ENCODE measurements at places on chromosomes 3 and 15.

DNA sequence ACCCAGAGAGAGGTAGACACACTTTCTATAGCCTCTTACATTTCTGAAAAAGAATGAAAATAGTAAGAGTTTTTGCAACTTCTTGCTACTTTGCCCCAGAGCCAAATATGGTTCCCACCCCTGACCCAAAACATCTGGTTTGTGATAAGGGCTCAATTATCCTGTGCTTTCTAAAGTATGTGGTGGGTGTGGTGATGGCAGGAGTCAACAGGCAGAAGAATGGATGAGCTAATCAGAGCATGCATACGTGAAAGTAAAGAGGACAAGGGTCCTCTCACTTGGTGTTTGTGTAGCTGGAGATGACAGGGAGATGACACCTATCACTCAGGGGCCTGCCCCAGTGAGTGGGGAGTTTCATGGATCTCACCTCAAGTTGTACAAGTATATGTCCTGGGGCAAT is 19.1 kb downstream of the KBTBD8 start:
- H3K27ac ChIP-seq, result no peak overlapping the region
- no peaks in the 10 kb centered on the region for H3K4me1 ChIP-seq
- H3K36me3 ChIP-seq, result no peaks in the 10 kb centered on the region
- H3K4me3 ChIP-seq, result no peak overlapping the region
- H3K27me3 ChIP-seq, result no peaks in the 10 kb centered on the region
- no peak for DNase-seq

GRCh38 chr15:101494251-101494796 is 4.8 kb upstream of the PCSK6 start:
- no peak overlapping the region for H3K4me3 ChIP-seq
- DNase-seq, result no peak
- H3K36me3 ChIP-seq, result no peaks in the 10 kb centered on the region
- H3K4me1 ChIP-seq, result no peaks in the 10 kb centered on the region
- no peak overlapping the region for H3K27ac ChIP-seq
- H3K27me3 ChIP-seq, result peaks cover 26% of the 10 kb centered on the region

DNA sequence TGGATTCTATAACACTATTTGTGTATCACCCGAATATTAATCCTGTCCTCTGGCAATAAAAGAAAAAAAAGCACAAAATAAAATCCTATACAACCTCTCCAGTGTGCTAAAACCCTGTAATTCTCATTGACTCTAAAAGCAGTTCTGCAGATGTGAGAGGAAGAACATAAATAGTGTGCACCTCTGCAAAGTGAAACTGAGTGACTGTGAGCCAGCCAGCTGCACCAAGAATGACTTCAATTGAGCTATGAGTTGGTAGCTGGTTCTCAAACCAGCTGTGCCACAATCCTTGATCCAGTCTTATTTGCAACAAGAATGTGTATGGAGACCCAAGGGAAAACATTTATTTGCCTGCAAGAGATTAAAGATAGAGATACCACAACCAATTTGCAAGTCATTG is 31.2 kb upstream of the COL8A1 start:
- H3K36me3 ChIP-seq, result no peaks in the 10 kb centered on the region
- DNase-seq, result no peak
- no peaks in the 10 kb centered on the region for H3K4me1 ChIP-seq
- no peaks in the 10 kb centered on the region for H3K27me3 ChIP-seq
- H3K27ac ChIP-seq, result no peak overlapping the region
- no peak overlapping the region for H3K4me3 ChIP-seq

DNA sequence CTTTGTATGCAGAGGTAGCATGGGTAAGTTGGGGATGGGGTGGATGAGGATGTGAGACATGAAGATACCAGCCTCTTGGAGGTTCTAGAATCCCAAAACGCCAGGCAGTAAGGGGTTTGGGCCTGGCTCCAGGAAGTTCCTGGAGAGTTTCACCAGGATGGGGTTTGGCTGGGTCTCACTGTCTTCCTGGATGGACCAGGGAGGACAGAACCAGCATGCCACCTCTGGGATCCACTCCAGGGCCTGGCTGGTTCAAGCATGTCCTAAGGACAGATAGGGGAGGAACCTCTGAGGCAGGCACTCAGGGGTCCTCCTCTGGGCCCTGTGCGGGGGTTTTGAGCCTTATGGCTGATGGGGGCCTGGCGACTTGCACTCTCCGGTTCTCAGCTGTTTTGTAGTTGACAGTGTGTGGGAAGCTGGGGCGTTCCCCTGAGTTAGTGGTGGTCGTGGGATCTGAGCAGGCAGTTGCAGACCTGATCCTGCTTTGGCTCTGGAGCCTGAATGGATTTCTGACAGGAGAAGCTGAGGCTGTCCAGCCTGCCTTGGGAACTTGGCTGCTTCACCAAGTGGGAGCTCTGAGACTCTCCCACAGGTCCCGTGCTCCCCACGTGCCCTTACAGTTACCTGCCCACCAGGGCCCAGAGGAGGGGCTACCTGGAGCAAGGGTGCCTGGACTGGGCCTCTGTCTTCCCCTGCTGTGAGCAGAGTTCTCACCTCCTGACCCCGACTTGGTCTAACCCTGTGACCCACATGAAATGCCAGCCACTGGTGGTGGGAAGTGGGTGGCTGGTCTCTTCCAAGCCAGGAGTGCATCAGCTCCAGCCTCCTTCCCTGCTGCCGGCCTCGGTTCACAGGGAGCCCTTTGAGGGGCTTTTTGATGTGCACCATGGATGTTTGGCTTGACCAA is 128.4 kb downstream of the EEFSEC start:
- H3K4me1 ChIP-seq, result peaks cover 19% of the 10 kb centered on the region
- H3K36me3 ChIP-seq, result no peaks in the 10 kb centered on the region
- H3K27ac ChIP-seq, result no peak overlapping the region
- no peak for DNase-seq
- no peak overlapping the region for H3K4me3 ChIP-seq

GRCh38 chr15:68489421-68489820 is 57.5 kb upstream of the ITGA11 start:
- H3K36me3 ChIP-seq, result no peaks in the 10 kb centered on the region
- no peak overlapping the region for H3K4me3 ChIP-seq
- no peaks in the 10 kb centered on the region for H3K27me3 ChIP-seq
- DNase-seq, result no peak

GRCh38 chr3:244041-244440 is 47.5 kb downstream of the CHL1 start:
- H3K27ac ChIP-seq, result no peak overlapping the region
- H3K4me3 ChIP-seq, result no peak overlapping the region
- no peaks in the 10 kb centered on the region for H3K27me3 ChIP-seq
- no peak for DNase-seq
- H3K36me3 ChIP-seq, result no peaks in the 10 kb centered on the region
- no peaks in the 10 kb centered on the region for H3K4me1 ChIP-seq

- H3K36me3 ChIP-seq, result no peaks in the 10 kb centered on the region
- no peak overlapping the region for H3K27ac ChIP-seq
- no peak for DNase-seq
- H3K4me3 ChIP-seq, result no peak overlapping the region
- no peaks in the 10 kb centered on the region for H3K4me1 ChIP-seq
Measured at GRCh38 chr3:41698898-41699297, 263.0 kb downstream of the ULK4 start.

DNA sequence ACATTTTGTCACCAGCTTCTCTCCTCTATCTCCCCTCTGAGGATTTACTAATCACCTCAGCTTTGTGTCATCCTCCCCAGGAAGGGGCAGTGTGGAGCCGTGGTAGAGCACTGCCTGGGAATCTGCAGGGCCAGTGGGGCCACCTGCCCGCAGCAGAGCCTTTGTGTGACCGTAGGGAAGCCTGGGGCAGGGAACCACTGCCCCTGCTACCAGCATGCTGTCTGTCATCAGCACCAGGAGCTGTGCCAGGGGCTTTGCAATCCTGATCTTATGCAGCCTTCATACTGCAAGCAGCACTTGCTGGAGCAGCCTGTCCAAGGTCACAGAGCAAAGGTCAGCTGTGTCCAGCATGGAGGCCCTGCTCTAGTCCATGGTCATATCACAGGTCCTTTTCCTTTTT is 170.2 kb upstream of the IL12A start:
- DNase-seq, result peak; percentile 62
- H3K27me3 ChIP-seq, result no peaks in the 10 kb centered on the region
- H3K4me1 ChIP-seq, result no peaks in the 10 kb centered on the region

DNA sequence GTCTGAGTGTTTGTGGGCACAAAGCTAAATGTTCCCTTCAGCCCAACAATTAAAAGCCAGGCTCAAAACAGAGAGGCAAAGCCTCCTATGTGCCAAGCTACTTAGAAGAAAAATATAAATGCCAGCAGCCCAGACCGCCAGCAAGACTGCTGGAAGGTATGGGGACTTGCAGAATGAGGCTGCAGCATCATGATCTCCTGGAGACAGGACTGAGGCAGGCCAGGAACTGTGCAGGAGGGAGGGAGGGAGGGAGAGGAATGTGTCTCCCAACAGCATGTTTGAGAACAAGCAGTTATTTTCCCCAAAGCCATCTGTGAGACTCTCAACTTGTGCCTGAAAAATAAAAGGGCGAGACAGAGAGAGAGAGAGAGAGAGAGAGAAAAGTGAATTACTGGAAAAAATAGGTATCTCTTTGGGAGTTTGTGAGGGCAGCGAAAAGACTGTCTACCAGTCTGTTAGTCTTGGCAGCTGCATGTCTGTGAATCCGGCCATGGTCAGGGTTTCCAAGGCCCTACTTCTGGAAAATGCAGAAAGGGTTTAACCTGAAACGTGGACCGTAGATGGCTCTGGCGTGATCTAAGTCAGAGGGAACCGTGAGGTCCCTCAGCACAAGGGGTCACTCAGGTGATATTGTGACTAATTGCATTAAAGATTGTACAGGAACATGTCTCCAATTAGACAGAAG is 139.7 kb upstream of the COL8A1 start:
- no peak overlapping the region for H3K27ac ChIP-seq
- H3K4me3 ChIP-seq, result no peak overlapping the region
- no peaks in the 10 kb centered on the region for H3K36me3 ChIP-seq
- H3K4me1 ChIP-seq, result peaks cover 20% of the 10 kb centered on the region
- H3K27me3 ChIP-seq, result no peaks in the 10 kb centered on the region
- no peak for DNase-seq

- no peak overlapping the region for H3K4me3 ChIP-seq
- no peaks in the 10 kb centered on the region for H3K36me3 ChIP-seq
- DNase-seq, result no peak
- H3K27me3 ChIP-seq, result no peaks in the 10 kb centered on the region
- no peak overlapping the region for H3K27ac ChIP-seq
- H3K4me1 ChIP-seq, result peaks cover 11% of the 10 kb centered on the region
Measured at GRCh38 chr15:98938105-98938417, 69.5 kb downstream of the PGPEP1L start.

DNA sequence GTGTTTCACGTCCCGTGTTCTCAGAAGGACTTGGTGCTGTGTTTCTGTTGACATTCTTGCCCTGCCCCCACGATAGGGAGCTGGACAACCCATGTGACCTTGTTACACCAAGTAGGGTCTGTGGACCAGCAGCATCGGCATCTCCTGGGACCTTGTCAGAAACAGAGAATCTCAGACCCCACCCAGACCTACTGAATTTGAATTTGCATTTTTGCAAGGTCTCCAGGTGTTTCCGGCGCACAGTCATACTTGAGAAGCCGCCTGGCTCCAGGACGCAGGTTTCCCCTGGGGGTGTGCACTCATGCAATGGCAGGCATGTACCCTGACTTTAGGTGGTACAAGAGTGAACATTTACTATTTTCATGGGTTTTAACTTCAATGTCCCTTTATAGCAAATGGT is 117.9 kb downstream of the TLE3 start:
- no peaks in the 10 kb centered on the region for H3K4me1 ChIP-seq
- DNase-seq, result no peak
- no peak overlapping the region for H3K4me3 ChIP-seq

DNA sequence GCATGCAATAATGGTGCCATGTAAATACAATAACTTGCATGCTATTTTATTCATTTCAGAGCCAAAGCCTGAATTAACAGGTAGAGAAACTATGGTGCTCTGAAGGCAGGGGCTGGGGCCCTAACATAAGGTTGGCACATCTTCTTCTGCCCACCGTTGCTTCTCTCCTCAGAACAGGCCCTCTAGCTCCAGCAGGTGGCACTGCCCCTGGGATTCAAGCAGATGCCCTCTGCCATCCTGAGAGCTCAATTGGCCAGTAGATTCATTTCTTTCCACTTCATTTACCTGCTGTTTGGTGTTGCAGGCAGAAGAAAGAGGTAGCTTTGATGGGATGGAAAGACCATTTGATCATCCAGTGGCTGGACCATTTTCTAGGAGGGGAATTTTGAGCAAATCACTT is 130.5 kb downstream of the FOXB1 start:
- H3K4me3 ChIP-seq, result no peak overlapping the region
- DNase-seq, result no peak
- H3K4me1 ChIP-seq, result no peaks in the 10 kb centered on the region
- H3K36me3 ChIP-seq, result no peaks in the 10 kb centered on the region
- H3K27me3 ChIP-seq, result no peaks in the 10 kb centered on the region

DNA sequence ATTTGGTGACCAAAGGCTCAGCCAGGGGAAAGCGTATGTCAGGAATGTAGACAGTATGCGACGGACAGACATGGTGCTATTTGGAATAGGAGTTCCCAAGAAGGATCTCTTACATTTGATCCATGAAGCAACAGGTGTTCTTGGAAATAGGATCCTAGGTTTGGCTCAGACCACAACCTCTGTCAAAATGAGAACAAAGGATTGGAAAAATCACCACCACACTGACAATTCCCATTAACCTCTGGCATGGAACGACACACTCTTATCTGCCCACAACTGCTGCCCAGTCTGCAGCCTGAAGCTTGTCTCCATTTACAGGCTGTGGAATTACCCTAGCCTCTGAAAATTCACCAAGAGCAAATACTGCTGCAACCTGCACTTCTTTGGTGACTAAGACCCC is 33.6 kb upstream of the LRRN1 start:
- H3K27ac ChIP-seq, result no peak overlapping the region
- H3K36me3 ChIP-seq, result no peaks in the 10 kb centered on the region
- DNase-seq, result no peak

DNA sequence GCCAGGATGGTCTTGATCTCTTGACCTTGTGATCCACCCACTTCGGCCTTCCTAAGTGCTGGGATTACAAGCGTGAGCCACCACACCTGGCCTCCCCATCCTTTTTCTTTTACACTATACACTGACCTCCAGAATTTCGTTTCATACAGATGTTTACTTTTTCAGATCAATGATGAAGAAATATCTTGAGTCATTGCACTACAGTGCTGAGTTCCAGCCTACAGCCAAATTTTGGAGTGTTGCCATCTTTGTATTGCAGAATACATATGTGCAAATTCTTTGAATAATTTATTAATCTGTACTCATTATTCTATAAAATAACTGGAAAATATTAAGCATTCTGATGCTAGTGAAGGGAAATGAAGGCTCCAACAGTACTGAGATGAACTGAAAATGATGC is 12.5 kb downstream of the ZPLD1 start:
- H3K4me3 ChIP-seq, result no peak overlapping the region
- H3K27ac ChIP-seq, result no peak overlapping the region
- no peaks in the 10 kb centered on the region for H3K36me3 ChIP-seq
- DNase-seq, result no peak

DNA sequence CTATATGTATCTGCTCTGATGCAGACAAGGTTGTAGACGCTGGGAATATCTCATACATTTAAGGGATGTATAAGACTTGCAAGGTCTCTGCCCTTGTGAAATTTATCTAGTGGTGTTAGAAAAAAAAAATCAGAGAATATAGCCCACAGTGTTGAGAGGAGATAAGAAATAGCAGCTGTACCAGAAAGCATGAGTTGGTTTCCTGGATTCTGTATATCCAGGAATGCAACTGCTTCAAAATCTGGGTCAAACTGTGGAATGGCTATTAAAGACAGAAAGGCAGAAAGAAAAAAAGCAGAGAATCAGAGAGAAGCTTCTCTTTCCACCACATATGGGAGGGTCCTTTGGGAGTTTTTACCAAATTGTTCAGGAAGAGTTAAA is 1.5 kb upstream of the TMEM212 start:
- no peak for DNase-seq
- H3K27ac ChIP-seq, result no peak overlapping the region
- H3K36me3 ChIP-seq, result no peaks in the 10 kb centered on the region
- peaks cover 30% of the 10 kb centered on the region for H3K4me1 ChIP-seq
- no peaks in the 10 kb centered on the region for H3K27me3 ChIP-seq
- H3K4me3 ChIP-seq, result no peak overlapping the region

Data from adrenal gland (tissue), 19 donors.